ENCODE measurements at places on chromosomes 7 and 10. TPM values are rescaled to one million over a fixed set of nuclear protein-coding genes. Genes with fewer than 3 reads are reported as not detected.

Gene FXYD4
- not detected for total RNA-seq

Gene ASAH2
- total RNA-seq, result 5.4 TPM

Gene VWDE
- total RNA-seq, result 46.3 TPM

Gene SLC13A1
- not detected for total RNA-seq

DNA sequence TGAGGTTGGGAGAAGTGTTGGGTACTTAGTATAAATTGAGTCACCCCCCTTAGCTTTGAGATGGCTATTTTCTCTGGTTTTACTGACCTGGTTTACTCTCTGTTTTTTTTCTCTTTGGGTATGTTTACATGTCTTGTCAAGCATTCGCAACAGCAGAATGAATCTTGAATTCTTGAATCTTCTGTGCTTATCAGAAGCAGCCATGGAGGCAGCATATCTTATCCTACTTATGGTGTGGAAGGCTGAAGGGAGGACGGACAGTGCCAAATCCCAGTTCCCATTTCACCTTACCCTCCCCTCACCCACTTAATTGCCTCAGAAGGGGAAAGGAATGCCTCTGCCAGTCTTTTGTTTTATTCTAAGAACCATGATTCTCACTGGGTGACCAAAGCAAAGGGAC is 3.7 kb downstream of the SND1 start:
- DNase-seq, result no peak

- DNase-seq, result peak; percentile 89
Observed at GRCh38 chr10:88932539-88933256, 19.9 kb downstream of the ACTA2 start.

GRCh38 chr10:104435822-104436221 is 82.2 kb downstream of the CFAP58 start:
- no peak for DNase-seq

DNA sequence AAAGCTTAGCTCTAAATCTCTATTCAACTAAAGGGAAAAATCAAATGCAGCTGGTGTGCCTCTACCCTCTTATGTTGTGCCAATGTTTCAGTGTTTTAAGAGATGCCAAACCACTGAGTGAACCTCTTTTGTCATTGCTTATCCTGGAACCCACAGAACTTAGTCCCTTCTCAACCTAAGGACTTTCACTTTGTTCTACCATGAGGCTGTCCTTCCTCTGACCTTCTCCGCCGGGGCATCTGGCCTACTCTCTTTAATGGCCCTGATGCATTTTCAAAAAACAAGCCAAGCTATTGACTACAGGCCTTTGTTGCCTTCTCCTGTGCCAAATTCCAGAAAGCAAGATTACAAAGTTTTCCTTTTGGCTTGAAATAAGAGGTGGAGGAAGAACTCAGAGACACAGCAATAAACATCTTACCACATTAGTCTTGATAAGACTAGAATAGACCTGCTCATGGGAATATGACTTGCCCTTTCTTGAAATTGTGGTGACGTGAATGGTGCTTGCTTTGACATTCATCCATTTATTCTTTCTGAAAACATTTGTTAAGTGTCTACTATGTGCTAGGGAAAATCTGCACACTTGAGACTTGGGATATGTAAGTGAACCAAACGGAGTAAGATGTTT is 253.2 kb upstream of the SMIM30 start:
- no peak for DNase-seq

DNA sequence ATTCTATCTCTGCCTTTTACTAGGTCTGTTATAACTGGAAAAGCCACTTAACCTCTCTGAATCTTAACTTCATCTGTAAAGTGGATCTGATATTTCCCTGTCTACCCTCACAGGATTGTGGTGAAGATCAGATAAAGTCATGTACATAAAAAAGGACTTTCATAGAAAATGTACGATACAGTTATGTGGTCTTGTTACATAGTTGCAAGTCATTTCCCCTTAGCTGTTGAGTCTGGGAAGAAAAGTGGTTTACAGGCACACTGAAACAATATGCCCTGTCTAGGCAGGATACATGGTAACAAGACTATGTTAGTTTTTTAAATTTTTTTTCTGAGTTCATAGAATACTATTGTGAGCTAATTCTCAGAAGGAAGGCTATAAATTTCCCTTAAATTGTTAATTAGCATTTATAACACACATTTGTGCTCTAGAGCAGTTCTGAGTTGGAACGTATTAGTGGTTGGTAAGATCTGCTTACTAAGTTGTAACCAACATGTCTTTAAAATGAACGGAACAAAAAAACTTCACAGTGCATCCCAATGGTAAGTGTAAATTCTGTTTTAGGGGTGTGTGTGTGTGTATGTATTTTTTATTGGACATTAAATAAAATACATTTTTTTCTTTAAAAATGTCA is 7.1 kb upstream of the GSTO1 start:
- DNase-seq, result no peak

GRCh38 chr10:31278279-31278941 is 40.6 kb upstream of the ZEB1 start:
- DNase-seq, result peak; percentile 38

- DNase-seq, result no peak
Observed at GRCh38 chr10:44463511-44464121, 78.7 kb upstream of the CXCL12 start.

DNA sequence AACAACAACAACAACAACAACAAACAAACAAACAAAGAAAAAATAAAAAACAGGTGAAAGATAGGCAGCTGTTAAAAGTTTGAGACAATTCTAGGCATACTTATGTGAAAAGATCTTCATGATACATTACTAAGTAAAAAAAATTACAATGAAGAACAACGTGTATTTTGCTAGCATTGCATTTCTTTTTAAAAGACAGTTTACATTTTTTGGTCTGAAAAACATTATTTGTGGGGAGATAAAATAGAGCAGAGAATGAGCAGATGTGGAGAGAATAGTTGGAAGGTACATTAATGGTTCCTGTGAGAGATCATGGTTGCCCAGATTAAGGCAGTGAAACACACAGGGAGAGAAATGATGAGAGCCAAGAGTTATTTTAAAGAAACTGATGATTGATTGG is 210.2 kb upstream of the MKLN1 start:
- DNase-seq, result no peak

Measured in cardiac muscle cell (in vitro differentiated cells and primary cell).